Activated CD8-positive, alpha-beta T cell treated with anti-CD3 and anti-CD28 coated beads for 36 hours (primary cell): ENCODE measurements at places on chromosomes 2 and 18. TPM values are rescaled to one million over a fixed set of nuclear protein-coding genes. Genes with fewer than 3 reads are reported as not detected.
A peak's percentile ranks its signal among the peaks of the same experiment; 100 is the strongest.

DNA sequence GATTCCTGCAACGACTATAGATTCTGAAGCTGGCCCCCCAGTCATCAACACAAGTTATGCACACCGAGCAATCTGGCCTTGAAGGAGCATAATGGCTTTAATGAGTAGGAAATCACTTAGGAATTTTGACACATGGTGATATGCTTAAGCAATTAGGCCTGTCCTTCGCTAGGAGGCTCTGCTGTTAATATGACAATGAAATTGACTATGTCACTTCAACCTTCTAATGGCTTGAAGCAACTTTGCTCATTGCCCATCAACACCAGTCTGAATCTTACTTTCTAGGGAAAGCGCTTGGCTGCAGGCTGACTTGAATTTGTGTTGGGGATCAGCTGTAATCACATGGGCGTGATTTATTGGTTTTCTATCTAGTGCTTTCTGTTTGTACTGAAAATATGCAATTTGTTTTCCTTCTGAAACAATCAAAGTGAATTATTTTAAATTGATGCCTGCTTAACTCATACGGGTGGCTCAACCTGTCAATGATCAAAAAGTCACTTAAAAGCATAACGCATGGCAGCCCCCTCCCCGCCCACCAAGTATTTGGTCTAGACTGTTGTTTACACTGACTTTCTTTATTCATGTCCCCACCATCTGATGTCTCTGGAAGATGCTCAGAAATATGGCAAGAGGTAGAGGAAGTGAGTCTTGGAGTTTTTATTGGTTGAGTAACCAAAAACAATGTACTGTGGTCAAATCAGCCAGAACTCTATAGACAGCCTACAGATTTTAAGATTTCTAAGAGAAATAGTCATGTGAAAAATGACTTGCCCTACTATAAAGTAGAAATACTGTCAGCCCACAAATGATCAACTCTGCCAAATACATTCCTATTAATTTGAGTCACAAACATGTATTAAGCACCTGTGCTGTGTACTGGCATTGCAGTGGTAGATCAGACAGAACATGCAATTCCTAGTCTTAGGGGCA, 344.9 kb downstream of the RBM43 start:
- DNase-seq: no peak

DNA sequence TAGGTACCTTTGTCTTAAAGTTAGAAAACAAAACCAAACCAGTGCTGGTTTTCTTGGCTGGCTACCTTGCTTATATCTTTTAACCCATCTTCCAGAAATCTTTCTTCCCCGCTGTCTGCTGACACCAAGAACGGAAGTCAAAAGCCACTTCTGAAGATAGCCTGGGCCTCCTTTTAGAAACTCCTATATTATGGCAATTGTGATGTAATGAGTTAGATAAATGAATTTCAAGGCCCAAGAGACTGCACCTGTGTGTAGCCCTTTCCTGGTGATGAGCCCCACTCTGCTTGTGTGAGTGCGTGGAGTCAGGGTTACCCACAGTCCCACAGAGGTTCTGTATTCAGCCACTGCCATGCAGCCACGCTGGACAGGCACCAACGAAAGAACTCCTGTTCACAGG, 60.7 kb downstream of the ARMC9 start:
- no peak for DNase-seq

DNA sequence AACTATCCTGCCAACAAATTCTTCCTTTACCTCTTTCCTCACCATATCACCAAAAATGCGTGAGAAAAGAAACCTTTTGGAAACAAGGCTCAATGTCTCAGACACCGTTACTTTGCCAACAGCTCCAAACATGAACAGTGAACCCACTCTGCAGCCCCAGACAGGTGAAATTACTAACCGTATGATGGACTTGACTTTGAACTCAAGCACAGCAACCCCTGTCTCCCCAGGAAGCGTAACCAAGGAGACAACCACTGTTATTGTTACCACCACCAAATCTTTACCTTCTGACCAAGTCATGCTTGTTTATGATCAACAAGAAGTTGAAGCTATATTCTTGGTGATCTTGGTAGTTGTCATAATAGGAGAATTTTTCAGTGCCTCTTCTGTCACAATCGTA, 28.4 kb downstream of the MFSD6 start:
- no peak for DNase-seq

- no peak for DNase-seq
Measured at GRCh38 chr18:22385718-22386117, 32.0 kb downstream of the CTAGE1 start.

DNA sequence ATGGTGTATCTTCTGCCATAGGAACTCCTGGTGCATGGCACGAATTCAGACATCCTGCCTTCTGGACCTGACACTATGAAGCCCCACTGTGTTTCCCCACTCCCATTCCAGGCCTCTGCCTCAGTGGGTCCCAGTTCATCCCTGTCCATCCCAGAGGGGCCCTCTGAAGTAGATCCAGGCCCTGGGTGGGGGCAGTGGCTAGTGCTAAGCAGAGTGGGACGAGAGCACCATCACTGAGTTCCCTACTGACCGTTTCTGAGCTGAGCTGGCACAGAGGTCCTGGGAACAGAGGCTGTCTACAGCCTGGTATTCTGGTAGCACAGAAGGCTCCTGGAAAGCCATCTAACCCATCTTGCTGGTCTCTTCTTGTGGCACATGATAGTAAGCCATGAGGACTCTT, 54.0 kb downstream of the ATOH8 start:
- DNase-seq: no peak

DNA sequence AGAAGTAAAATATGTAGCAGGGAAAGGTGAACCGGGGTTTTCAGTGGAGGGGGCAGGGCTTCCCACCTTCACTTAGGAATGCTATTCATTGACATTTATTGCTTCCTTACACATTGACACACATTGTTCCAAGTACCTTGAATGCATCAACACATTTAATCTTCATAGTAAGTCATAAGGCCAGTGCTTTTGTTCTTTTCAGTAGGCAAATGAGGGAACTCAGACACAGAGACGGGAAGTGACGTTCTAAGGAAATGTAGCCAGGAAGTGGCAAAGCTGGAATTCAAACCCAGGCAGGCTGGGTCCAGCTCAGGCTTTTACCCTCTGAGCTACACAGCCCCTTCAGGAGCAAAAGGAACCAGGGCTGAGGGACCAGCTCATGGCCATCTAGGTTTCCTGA, 20.7 kb downstream of the BMP10 start:
- no peak for DNase-seq

DNA sequence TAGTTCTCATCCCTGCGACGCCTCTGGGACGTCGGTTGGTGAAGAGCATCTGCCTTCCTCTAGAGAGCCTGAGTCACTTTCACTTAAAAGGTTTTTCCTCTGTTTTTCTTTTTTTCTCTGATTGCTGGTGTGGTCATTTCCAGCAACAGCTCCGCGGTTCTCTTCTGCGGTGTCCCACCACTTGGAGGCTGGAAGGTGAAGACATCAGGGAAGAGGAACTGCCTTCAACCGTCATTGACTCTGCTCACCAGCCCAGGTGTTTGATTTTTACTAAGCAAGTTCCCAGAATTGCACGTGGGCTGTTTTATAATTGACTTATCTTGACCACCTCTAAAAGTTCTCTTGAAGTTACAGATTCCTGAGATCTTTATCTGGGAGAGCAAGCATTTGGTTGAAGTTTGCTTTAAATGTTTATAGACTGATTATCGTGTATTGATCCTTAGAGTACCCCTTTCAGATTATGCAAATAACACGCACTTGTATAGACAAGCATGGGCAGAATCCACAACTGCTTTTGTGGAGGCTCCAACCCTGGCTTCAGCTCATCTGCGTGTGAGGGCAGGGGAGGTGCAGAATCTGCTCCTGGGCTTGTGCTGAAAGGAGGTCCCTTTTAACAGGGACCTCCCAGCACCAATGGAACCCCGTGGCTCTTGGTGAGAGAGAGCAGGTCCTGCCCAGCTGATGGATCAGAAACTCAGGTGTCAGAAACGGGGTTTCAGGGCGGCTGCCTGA, 3.5 kb downstream of the CTDP1 start:
- peak; percentile 79 for DNase-seq

Gene MC2R
- total RNA-seq: not detected

DNA sequence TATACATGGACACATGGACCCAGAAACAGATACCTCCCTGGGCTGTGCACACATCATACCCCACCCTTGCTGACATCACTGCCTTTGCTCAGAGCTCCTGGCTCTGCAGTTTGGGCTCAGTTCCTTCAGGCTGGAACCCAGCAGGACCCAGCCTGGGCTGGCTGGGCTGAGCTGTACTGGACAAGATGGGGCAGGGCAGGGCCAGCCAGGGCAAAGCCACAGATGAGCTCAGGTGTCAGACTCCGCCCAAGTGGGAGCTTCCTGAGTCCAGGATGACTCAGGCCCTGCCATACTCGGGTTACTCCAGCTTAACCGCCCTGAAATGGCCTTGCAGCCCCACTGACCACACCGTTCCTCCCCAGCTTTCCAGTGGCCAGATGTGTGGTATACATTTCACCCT, 284.9 kb downstream of the OSR1 start:
- no peak for DNase-seq

DNA sequence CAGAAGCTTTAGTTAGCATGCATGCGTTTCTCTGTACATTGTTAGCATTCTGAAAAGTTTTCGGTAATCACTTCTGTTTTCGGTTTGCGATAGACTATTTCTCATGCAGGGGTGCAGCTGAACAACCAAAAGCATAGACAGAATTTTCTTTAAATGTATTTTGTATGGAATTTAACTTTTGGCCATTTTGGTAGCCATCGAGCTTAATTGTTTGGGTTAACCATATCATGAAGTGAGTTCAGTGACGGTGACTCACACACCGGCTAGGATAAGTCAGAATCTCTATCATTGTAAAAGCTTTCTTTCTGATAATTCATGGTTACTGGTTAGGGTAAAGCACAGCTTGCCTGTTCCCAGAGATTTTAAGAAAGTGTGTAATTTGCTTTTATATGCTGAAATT, 107.2 kb downstream of the CD226 start:
- DNase-seq: no peak

Gene PXDN
- total RNA-seq: 0.83 TPM

GRCh38 chr2:85635011-85635410, 19.0 kb downstream of the USP39 start:
- DNase-seq: no peak

DNA sequence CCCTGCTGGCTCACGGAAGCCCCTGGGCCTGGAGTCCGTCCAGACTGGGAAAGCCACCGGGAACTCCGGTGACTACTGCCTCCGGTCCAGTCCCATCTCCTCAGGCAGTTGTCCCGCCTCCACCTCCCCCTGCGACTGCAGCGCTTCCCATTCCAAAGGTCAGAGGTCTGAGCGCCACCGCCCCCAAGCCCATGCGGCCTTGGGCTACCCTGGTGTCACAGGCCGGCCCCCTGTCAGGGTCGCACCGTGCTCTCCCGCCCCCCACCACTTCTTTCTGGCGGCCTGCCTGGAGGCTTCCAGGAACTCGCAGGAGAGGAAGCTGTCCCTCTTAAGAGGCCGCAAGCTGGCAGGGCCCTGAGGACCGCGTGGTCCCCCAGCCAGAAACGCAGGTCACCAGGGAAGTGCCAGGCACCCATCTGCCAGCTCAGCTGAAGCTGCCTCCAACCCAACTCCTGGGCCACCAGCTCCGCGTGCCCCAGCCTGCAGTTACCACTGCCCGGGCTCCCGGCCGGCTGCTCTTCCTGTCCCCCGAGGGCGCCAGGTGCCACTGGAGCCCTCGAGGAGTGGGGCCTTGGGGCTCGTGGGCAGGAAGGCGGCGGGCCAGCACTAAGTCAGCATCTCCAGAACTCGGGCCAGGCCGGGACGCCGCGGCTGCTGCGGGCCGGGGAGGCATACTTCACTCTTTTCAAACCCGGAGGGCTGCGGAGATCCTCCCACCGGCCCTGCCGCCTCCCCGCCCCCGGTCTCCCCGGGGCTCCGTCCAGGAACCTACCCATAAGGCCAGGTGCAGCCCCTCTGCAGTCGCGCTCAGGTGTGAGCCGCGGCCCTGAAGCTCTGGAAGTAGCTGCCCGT, 83.3 kb upstream of the POMC start:
- DNase-seq: peak; percentile 66

Gene EMX1
- not detected for total RNA-seq

DNA sequence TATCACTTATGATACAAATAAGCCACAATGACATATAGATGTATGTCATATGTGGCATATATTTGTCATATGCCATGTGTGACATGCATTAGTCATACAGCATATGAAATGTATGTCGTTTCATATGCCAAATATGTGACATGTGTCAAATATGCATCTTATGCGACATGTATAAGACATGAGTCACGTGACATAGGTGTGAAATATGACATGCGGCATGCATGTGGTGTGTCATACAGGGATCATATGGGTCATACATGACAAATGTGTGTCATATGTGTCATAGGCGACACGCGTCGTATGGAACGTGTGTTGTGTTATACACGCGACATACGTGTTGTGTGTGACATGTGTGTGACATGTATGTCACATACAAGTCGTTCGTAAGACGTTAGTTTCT, 2154.0 kb upstream of the PIK3C3 start:
- DNase-seq: no peak

DNA sequence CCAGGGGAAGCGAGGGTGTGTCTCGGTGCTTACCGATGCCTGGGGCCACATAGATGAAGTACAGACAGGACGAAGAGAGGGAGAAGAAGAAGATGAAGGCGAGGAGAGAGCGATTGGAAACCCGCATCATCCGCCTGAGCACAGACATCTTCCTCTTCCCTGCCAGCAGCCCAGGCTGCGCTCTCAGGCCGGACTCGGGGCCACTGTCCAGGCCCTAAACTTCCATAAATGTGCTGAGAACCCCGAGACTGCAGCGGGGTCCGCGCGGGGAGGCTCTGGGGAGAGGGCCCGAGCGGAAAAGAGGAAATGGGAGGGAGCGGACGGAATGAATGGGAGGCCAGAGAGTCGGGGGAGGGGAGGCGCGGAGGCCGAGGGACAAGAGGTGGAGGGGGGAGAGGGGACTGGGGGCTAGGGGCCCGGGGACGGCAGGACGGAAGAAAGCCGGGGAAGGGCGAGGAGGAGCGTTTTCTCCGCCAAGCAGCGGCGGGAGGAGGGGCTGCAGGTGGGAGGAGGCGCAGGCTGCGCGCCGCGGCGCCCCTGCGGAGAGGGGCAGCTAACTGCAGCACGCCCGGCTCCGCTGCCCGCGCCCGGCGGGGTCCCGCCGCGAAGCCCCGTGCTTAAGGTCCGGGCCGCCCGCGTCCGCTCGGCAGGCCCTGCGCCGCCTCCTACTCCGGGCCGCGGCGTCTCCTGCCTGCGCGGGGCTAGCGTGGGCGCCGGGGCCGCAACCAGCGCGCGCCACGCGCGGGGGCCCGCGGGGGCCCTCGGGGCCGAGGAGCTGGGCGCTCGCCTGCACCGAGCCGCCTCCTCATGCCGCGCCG, at the start of gene B4GALT6:
TSS of gene B4GALT6 (minus strand) at position 303 of the 818 bp plus-strand sequence. CDS start at position 148, 155 bp downstream.
- peak; percentile 36 for DNase-seq

DNA sequence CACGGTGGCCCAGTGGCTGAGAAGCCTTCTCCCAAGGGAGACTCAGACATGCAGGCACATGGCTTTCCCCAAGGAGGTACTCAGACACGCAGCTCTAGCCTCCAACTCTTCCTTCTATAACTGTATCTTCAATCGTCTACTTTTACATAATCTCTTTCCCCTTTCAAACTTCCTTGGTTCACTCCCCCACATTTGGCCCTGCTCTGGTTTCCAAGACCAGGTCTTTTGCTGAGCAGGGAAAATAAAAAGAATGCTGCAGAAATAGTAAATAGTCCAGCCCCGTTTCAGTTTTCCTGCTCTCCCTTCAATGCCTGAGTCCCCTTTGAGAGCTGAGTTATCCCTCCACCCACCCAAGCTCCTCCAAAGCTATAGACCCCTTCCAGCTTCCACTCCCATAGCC, 635.0 kb downstream of the ARHGAP15 start:
- DNase-seq: no peak

Gene MOCOS
- 0.18 TPM for total RNA-seq
